ENCODE measurements at places on chromosomes 16 and 17. TPM values are rescaled to one million over a fixed set of nuclear protein-coding genes. Genes with fewer than 3 reads are reported as not detected.

CMTM2 gene
- 1.2 TPM for total RNA-seq

CETP gene
- not detected for total RNA-seq

SGCA gene
- 2.3 TPM for total RNA-seq

SLC25A10 gene
- total RNA-seq: 9.2 TPM

KRT14 gene
- total RNA-seq: not detected

KIF18B gene
- total RNA-seq: 33.0 TPM

DOC2A gene
- not detected for total RNA-seq

IRX3 gene
- 2.5 TPM for total RNA-seq

RANGRF gene
- 59.2 TPM for total RNA-seq

TNFRSF13B gene
- total RNA-seq: not detected

DHRS7C gene
- not detected for total RNA-seq

PHB1 gene
- total RNA-seq: 119 TPM

TMEM92 gene
- 0.51 TPM for total RNA-seq

ZNF750 gene
- not detected for total RNA-seq

PDILT gene
- total RNA-seq: not detected

MT1G gene
- 26.8 TPM for total RNA-seq

RGS11 gene
- 0.19 TPM for total RNA-seq

ACSM2A gene
- total RNA-seq: 0.79 TPM

DNAAF8 gene
- total RNA-seq: 0.48 TPM

NT5M gene
- 8.7 TPM for total RNA-seq

GJC1 gene
- total RNA-seq: 4.7 TPM

G6PC1 gene
- total RNA-seq: not detected

PEMT gene
- 36.8 TPM for total RNA-seq

GPR179 gene
- 0.60 TPM for total RNA-seq

GGNBP2 gene
- total RNA-seq: 156 TPM

TP53TG3C gene
- not detected for total RNA-seq

TEX19 gene
- not detected for total RNA-seq

TEKT1 gene
- not detected for total RNA-seq

SLC16A6 gene
- total RNA-seq: 8.7 TPM

C17orf78 gene
- not detected for total RNA-seq

ABCC11 gene
- total RNA-seq: 0.17 TPM
